ENCODE measurements at places on chromosomes 3 and 15. TPM values are rescaled to one million over a fixed set of nuclear protein-coding genes. Genes with fewer than 3 reads are reported as not detected.

Gene PPCDC
- 16.1 TPM for total RNA-seq

Gene DPPA2
- not detected for total RNA-seq

Gene GOLGA8M
- total RNA-seq, result 0.79 TPM

Gene NPAP1
- total RNA-seq, result not detected

Gene RHOV
- total RNA-seq, result 1.4 TPM

GRCh38 chr3:5489536-5489935, 302.0 kb downstream of the EDEM1 start:
- no peak for DNase-seq

GRCh38 chr15:58065445-58066041, at the start of gene ALDH1A2:
ALDH1A2 (minus strand) TSS chr15:58065711; CDS start chr15:58065650, 61 bp downstream.
- DNase-seq, result no peak

DNA sequence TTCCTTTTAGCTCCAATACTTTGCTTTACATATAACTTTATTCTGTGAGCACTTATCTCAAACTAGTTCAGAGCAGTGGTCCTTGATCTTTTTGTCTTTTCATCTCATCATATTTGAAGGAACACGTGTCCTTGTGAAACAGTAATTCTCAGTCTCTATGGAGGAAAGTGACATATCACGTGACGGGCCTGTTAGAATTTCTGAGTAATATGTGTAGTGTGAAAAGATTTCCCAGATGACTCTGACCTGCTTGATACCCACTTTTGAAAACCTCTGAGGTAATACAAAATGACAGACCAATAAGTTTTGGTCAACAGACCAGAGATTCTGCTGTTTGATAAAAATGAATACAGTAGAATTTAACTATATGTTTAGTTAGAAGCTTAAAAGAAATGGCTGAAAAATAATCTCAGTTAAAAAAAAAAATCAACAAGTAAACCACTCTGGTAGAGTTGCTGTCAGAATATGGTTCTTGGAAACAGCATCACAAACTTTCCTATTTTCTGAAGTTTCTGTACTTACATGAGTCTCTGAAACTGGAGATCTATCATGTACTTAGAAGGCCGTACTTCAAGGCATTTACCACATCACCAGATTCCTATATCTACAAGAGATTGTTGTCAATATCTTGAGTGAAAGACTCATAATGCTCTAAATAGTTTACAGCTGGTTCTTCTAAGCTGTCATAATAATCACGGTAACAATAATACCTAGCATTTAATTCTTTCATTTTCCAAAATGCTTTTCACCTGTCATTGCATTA, 590.2 kb upstream of the TBL1XR1 start:
- no peak for DNase-seq

DNA sequence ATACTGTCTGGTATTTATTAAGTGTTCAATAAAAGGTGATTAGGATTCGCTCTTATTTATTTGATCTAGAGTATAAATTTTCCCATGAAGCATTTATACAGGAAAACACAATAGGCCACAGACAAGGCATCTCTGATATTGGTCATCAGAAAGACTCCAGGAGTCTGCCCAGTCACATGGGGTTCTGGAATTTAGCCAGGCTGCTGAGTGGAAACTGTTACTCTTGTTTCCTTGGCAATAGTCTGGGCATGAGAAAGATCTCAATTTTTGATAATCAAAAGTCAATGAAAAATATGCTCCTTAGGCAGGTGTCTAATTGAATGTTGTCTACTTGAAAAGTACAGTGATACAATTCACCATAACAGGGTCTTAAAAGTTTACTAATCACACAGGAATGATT, 161.2 kb downstream of the FRMD5 start:
- peak; percentile 56 for DNase-seq

DNA sequence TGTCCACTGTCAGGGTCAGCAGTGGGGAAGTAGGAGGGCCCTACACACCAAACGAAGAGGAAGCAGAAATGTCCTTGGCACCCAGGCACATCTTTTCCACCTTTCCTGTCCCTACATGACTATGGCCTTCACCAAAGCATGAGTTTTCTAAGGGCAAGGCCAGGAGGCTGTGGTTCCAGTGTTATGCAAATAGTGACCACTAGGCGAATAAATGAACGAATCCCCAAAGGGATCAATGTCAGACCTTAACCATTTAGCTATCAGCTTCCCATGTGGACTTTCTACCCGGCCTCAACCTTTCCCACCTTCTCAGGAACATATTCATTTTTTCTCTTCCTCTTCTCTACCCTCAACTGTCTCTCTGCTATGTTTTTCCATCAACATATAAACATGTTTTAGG, 63.1 kb downstream of the NTRK3 start:
- DNase-seq, result no peak

DNA sequence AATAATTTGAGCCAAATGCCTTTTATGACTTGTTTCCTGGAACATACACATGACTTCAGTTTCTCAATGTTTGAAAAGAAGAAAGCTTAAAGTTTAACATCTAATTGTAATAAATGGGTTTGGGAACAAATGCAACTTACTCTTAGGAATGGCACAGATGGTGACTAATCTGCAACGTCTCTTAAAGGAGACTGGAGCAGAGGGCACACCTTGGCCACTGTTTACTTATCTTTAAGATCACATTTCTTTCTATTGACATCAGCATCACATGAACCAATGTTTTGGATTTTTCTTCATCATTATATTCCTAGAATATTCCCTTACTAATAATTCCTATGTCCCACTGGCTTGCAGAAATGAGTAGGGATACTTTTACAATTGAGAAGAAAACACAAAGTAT, 229.5 kb downstream of the CHL1 start:
- DNase-seq, result no peak

DNA sequence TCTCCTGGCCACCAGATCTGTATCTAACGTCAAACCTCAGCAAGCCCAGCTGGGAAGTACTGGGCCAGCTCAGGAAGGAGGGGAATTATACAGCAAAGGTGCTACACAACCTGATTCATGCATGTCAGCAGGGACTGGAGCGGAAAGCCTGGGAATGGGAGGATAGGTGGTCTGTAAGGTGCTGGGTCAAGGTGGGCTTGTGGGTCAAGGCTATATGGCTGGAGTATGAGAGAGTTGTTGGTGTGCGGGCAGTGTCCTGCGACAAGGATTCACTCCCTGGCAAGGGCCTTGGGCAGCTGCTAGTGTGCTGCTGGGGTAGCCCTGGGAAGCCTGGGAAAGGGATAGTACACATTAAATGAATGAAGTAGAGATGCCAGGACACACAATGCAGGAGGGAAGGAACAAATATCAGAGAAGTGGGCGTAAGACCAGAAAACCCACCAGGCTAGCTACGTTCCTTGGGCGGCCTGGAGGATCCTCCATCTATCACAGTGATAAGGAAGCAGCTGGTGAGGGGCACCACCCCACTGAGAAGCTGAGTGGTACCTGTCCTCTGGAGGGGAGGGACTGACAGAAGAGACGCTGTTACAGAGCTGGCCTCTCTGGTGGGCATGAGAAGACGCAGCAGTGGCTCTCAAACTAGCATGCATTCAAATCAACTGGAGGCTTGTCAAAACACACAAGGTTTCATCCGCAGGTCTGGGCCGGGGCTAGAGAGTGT, 8.5 kb upstream of the SYNM start:
- DNase-seq, result no peak

DNA sequence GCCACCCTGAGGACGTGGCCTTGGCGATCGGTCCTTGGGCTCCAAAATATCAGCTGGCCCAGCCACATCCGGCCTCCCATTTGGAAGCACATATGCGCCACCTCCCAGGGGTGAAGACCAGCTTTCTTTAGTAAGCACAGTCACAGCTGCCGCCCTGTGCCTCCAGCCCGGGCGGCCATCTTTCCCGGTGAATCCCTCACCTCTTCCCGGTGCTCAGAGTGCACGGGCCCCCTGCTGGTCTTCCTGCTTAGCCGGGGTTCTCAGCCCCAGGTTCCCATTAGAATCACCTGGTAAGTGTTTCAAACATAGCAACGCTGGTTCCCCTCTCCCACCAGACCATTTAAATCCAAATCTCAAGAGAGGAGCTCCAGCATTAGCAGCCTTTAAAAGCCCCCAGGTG, 232.2 kb downstream of the VPS13C start:
- DNase-seq, result no peak

DNA sequence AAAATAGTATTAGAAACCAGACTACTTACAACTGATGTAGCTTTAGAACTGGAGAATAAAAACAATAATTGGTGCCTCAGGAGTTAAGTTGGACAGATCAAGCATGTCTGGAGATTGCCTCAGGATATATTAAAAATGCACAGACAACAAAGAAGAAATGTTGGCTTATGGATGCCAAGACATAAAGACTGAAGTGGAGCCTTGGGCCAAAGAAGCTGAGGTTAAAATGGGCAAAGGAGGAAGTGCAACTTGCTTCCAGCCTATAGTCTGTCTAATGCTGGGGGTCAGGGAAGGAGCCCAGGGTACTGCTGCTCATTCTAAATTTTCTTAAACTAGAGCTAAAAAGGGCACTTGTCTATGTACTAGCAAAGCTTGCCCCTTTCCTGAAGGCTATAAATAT, 77.5 kb downstream of the ESYT3 start:
- no peak for DNase-seq

- no peak for DNase-seq
These were observed 104.9 kb upstream of the MANF start for GRCh38 chr3:51280176-51280575.

DNA sequence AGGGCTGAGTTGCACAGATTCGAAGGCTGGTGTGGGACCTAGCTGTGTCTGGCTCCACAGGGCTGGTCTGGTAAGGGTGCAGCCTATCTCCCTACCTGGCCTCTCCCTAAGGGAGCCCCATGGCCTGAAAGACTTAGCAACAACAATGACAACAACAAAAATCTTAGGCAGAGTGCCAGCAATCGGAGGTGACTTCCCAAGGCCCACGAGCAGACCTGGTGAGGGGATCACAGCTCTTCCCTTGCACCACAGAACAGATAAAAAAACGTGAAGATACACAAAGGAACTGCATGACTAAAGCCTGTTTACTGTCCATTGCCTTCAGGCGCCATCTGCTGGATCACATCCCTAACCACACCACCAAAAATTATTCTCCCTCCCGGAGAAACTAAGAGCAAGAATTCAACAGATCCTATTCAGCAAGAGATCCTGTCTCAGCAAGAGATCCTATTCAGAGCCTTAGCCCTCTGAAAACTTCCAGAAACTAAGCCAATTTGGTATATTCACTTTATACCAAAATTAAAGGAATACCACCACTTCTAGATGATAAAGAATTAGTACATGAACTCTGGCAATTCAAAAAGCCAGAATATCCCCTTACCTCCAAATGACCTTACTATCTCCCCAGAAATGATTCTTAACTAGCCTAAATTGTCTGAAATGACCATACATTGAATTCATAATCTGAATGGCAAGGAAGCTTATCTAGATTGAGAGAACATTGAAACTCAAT, 24.1 kb upstream of the OR5K4 start:
- DNase-seq, result peak; percentile 38

GRCh38 chr3:67334588-67334987, 319.8 kb downstream of the SUCLG2 start:
- DNase-seq, result no peak

GRCh38 chr15:48017747-48018146, 103.0 kb upstream of the SLC24A5 start:
- no peak for DNase-seq

- DNase-seq, result no peak
These were observed 18.5 kb downstream of the TRANK1 start for GRCh38 chr3:36926292-36926897.

GRCh38 chr15:60605879-60606307, 127.0 kb upstream of the ICE2 start:
- no peak for DNase-seq

DNA sequence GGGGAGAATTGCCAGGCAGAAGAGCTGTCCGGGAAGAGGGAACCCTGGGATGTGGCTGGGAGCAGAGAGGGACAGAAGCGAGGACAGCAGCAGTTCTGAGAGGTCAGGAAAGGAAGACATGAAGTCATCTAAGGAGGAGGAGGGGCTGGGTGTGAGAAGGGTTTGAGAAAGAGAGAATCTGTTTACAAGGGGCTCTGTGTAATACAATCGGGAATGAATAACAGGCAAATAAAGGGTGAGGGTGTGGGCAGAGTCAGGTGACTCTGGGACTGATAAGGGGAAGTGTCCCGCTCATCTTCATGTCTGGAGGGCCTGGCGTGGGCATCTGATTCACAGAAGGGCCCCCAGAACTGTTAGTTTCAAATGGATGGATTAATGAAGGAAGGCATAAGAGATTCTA, 191.3 kb downstream of the XXYLT1 start:
- DNase-seq, result no peak

Measured in A172 (cell line).